Fibroblast of skin of left quadriceps (primary cell): ENCODE measurements at places on chromosomes 2 and 18.
A peak's percentile ranks its signal among the peaks of the same experiment; 100 is the strongest.

- no peak for DNase-seq
Observed at GRCh38 chr2:24511894-24512293, 20.8 kb downstream of the NCOA1 start.

GRCh38 chr2:99555404-99555803 lies 65.6 kb upstream of the REV1 start:
- no peak for DNase-seq

- DNase-seq = no peak
Observed at GRCh38 chr2:55012672-55013484, 37.4 kb downstream of the RTN4 start.

DNA sequence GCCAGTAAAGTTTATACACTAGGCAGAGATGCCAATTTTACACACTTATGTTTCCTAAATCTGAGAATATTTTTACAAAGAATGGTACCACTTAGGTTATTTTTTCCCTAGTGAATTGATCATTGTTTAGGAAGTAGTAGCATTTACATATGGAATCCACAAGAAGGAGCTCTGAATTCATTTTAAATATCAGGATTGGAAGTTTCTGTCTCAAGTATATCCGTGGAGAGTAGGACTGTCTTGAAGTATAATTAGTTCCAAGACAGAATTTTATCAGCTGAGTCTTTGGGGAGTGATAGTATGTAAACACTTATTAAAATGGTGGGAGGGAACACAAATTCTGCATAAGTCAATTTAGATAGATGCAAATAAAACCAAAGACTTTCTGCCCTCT lies 82.3 kb upstream of the FAM98A start:
- no peak for DNase-seq

DNA sequence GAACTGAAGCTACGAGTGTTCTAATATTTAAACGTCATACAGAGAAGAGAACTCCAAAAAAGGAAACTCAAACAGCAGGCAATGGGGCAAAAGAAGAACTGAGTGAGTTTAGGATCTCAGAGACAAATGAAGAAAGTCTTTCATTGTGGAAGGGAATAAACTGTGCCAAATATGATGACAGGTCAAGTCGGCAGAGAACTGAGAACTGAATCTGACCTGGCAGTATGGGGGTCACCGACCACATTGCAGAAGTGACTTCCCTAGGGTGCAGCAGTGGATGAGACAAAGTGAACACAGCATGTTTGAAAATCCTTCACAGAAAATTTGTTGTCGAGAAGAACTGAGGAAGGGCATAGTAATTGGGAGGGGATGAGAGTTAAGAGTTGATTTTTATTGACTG lies 55.9 kb downstream of the TTC21B start:
- DNase-seq = no peak

GRCh38 chr2:45852450-45853150 lies 201.1 kb downstream of the PRKCE start:
- DNase-seq = no peak

- DNase-seq = no peak
Observed at GRCh38 chr18:45108754-45109153, 428.1 kb downstream of the SETBP1 start.

DNA sequence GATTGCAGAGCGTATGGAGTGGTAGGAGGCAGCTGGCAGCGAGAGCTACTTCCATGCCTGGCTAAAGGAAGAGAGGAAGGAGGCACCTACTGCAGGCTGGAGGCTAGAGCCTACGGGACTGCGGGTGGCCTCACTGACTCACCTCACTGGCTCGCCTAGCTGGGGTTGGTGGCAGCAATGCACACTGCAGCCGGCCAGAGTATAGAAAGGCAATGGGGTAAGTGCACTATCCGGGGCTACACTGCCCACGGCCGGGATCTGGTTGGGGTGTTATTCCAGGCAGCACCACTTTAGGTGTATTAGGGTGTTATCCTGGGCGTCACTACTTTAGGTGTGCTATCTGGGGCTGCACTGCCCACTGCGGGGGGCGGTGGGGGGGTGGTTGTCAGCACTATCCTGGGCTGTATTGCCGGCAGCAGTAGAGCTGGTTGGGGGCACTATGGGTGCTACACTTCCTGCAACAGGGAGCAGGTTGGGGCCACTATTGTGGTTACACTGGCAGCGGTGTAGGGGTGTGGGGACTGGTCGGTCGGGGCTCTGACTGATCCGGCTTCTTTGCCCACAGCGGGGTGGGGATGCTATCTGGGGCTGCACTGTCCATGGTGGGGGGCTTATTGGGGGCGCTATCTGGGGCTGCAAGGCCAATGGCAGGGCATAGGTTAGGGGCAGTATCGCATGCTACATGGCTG lies 33.3 kb upstream of the ANKRD62 start:
- DNase-seq = no peak

GRCh38 chr2:149732001-149732685 lies 144.6 kb upstream of the MMADHC start:
- no peak for DNase-seq

DNA sequence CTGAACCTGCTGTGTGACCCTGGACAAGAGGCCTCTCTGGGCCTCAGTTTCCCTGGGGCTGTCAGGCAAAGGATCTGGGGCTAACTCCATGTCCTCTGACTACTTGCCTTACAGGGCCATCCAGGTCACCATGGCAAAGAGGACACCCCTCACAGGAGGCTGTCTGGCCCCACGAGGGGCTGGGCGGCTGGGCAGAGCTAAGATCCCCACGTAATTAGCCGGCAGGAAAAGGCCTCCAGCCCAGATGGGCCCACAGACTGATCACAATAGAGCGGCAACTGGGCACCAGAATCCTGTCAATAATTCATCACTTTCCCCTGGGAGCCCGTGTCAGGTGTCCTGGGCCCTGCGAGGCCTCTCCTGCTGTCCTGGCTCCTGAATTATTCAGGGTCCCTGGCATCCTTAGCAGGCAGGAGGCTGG lies 44.8 kb upstream of the OTOF start:
- DNase-seq = no peak

DNA sequence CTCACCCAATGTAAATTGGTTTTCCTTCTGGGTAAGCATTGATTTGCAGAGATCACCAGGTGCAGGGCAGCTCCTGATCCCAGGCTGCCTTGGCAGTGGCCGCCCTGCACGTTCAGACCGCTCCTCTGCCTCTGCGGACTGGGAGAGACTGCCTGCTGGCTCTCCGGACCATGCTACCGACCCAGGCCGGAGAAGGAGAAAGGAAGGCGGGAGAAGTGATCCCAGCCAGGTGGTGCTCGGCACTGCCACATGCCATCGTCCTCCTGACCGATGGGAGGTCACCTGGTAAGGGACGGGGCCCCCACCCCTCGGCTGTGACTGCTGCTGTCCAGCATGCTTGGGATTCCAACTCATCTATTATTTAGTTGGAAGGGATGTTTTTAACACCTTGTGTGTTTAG lies 108.1 kb upstream of the POU3F3 start:
- no peak for DNase-seq

DNA sequence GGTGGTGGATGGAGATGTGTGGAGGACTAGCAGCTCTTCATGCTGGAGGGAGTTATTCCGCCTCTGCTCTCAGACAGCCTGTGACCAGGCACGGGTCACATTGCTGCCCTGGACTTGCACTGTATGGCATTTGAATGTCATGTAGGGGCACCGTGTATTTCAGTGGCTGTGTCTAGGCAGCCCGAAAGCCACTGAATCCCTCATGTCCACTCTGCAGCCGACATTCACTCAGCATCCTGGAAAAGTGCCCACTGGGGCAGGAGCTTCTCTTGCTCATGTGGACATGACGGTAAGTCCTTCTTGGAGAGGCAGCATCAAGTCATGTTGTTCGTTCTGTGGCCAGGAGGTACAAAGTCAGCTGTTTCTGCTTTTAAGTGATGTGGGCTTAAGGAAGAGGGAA lies 127.9 kb downstream of the SH3RF3 start:
- no peak for DNase-seq

DNA sequence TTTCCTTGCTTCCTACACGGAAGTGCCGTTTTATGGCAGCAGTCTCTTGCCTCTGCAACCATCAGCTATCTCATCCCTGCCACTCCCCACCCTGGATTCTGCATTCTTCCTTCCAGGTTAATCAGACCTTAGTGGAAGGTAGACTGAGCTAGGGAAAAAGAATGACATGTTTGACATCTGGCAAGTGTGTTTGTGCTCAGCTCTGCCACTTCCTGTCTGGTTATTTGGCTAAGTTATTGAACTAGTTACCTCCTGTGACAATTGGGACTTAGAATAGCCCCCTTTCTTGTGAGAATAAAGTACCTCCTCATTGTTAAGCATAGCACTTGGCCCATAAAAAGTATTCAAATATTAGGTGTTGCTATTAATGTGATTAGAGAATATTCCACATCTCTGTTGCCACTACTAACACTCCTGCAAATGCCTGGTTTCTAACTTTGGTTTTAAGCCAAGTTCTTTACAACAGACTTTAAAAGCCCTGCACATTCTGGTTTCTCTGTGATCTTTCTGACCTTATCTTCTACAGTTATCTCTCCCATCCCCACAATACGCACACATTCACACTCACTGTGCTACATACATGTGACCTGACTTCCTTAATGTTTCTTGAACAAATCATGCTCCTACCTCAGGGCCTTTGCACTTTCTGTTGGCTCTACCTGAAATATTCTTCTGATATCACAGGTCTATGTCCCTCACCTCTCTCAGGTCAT lies 10.8 kb upstream of the MAPRE2 start:
- DNase-seq = no peak

DNA sequence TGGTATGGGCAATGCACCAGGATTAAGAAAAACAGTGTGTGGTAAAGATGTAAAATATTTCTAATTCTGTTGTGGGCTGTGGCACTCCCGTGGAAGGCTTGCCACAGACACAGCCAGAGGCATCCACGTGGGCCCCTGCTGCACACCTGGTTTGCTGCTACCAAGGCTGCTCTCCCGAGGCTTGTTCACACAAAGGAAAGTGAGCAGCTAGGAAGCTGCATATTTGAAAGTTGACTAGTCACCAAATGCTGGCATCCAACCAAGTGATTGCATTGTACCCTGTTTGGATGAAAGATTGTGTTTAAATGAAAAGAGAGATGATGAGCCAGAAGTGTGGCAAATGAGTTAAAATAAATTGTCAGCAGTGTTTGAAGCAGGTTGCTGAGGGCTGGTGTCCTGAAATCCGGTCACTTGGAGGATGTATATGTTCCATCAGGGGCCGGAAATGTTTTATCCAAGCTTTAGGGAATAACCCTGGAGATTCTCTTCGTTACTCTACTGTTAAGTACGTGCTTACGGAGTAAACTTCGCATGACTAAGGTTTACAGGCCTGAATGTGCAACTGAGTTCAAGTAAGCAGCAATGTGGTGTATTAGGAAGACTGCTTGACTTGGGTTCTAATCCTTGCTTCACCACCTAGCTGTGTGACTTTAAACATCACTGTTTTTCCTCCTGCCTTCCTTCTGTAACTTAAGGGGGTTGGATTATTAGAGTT lies 86.1 kb downstream of the MSH2 start:
- peak; percentile 77 for DNase-seq

DNA sequence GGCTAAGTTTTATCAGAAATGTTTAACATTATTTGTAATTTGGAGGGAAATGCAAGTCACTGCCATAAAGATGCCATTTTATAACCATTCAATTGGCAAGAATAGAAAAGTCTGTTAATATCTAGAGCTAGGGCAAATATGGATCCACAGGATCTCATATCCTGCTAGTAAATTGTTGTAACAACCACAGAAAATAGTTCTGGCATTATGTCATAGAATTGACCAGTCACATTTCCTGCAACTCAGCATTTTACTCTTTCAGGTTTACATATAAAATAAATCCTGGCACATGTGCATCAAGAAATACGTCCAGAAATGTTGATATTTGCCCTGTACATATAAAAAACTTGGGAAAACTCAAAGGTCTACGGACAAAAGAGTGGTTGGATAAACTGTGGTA lies 32.9 kb downstream of the OSBPL6 start:
- DNase-seq = no peak

GRCh38 chr2:176490061-176490861 lies 221.0 kb downstream of the MTX2 start:
- no peak for DNase-seq

DNA sequence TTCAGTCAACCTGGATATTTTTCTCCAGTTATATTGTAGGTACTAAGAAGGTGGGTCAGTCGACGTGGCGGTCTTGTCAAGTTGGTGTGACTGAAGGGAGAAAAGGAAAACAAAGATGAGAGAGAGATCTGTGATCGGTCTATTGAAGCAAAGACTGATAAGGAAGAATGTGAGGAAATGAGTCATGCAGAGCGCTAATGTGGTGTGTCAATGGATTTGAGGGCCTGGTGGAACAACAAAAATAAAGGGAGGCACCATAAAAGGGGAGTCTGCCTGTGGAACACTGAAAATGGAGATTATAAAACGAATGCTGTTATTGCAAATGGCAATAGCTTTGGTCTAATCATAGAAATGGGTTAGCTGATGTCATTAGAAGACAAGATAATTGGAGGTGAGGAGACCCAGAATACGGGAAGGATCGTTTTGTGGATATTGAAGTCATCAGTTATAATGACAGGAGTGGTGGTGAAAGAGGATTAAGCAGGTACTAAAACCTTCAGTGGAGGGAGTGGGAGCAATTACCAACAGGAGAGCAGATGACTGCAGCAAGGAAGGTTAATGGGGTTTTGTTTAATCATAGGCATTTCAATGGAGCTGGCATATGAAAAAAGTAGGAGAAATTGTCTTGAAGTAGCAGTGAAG lies 599.1 kb upstream of the FSHR start:
- DNase-seq = no peak

DNA sequence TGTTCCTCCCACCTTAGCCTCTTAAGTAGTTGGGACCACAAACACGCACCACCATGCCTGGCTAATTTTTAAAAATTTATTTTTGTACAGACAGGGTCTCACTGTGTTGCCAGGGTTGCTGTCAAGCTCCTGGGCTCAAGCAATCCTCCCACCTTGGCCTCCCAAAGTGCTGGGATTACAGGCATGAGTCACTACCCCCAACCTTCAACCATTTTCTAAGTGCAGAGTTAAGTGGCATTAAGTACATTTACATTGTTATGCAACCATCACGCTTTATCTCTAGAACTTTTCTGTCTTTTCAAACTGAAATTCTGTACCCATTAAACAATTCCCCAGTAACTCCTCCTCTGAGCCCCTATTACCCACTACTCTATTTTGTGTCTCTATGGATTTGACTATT lies 45.9 kb upstream of the AFF3 start:
- no peak for DNase-seq

DNA sequence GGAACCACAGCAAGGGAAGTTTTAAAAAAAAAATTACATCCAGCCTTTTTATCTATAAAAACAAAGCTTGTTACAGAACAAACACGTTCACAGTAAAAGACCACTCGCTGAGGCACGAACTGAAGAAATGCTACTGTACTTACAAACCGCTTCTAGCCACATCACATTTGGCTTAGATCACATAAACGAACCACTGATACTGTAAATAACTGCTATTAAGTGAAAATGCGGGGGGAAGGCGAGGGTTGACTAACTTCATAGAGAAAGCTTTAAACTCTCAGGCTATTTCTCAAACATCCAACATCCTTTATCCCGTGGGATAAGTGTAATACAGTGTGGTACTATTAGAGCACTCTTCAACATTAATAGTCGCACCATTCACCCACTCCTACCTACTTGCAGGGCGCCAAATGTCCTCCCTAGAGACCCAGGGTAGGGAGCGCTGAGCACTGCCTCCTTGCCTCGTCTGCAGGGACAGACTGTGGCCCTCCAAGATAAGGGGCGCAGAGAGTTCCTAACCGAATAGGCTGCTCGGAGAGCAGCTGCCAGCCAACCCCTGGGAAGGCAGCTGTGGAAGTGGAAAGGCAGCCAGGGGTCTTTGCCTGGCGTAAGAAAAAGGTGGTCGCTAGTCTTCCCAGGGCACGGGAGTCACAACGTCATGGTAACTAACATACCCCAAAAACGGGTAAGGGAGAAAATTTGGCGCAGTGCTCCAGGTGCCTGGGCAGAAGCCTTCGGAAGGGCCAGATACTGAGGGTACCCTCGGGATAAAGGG lies 854 bp downstream of the GPR155 start:
- no peak for DNase-seq
